ENCODE measurements at places on chromosomes 3 and 15.
A peak's percentile ranks its signal among the peaks of the same experiment; 100 is the strongest.

DNA sequence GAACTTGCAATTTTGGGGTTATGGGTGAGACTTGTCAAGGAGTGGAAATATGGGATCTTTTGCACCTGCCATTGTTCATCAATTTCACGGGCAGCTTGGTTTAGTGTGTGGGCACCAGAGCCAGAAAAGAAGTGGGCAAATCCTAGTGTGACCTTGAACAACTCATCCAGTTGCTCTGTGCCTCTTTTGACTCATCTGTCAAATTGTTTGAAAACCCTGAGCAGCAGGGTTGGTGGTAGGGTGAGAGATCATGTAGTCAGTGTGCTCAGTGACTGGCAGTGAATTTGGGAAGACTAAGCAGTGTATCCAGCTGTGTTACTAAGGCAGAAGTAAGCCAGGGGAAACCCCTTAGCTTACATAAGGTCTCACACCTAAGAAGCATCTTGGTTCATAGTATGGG lies 293.0 kb upstream of the TRIM42 start:
- no peak for DNase-seq

- no peak for DNase-seq
Observed at GRCh38 chr3:157810924-157811718, 295.1 kb downstream of the SHOX2 start.

- no peak for DNase-seq
Observed at GRCh38 chr15:69668039-69668705, 215.6 kb downstream of the RPLP1 start.

- DNase-seq, result no peak
Observed at GRCh38 chr3:150158943-150159625, 188.4 kb upstream of the PFN2 start.

GRCh38 chr3:126540951-126541627 lies 17.1 kb downstream of the CHST13 start:
- DNase-seq, result no peak

DNA sequence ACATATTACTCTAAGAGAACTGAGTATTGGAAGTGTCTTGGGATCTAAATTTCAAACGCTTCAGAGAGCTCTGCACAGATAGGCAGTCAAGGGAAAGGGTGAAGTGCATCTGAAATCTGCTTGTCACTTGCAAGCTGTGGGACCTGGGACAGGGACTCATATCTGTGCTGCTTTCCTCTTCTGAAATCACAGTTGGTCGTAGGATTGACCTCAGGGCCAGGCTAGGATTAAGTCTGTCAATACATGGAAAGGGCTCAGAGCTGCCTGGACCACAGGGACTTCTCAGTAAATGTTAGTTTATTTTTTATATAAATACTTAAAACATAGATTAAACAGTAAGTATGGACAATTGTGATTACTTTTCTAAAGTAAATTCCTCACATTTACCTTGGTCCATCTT lies 74.7 kb upstream of the CMTM7 start:
- no peak for DNase-seq

GRCh38 chr3:179234199-179234598 lies 16.7 kb downstream of the KCNMB3 start:
- no peak for DNase-seq

GRCh38 chr3:187369089-187369447 lies 883 bp downstream of the RTP4 start:
- no peak for DNase-seq

GRCh38 chr15:61159901-61160300 lies 69.2 kb downstream of the RORA start:
- DNase-seq, result no peak

DNA sequence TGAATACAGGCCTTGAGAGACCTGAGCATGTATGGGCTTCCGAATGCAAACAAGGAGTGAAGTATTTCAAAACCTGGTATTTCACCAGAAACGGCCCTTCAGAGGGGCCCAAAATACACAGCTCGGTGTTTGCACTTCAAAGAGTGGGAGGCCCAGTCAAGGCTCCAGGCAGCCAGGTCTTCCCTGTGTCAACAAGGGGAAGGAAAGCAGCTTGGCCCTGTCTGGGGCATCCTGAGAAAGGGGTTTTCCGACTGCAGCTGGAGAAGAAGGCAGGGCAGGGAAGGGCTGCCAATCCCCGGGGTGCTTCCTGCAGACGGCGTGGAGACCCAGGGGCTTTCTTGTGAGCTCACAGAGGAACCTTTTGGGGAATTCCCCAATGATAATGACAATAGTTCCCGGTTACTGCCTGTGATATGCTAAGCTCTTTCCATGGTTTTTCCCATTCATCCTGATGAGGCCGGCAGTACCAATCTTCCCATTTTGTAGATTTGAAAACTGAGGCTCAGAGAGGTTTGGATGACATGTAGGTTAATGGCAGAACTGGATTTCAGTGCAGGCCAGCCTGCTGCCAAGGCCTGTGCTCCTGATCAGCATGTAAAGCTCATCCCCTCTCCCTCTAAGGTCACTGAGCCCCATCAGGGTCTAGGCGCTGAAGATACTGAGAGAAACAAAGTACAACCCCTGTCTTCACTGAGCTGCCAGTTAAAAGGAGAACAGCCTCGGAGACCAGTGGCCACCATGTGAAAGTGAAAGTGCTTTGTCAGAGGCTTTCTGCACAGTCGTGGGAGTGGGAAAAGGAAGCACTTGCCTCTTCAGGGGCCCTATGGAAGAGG lies 43.0 kb upstream of the TLE3 start:
- DNase-seq, result peak; percentile 5

DNA sequence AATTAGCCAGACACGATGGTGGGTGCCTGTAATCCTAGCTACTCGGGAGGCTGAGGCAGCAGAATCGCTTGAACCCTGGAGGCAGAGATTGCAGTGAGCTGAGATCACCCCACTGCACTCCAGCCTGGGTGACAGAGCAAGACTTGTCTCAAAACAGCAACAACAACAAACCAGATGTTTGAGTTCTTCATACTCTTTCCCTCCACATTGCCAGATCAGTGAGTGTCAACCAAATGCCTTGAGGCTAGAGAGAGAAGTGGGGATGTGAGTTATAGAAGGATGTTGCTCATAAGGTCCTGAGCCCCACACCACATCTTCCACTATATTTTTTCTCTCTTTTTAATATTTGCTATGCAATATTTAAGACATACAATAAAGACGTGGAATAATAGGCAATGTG lies 19.8 kb downstream of the MAPKBP1 start:
- DNase-seq, result no peak

GRCh38 chr3:143538577-143538981 lies 309.7 kb downstream of the SLC9A9 start:
- no peak for DNase-seq

DNA sequence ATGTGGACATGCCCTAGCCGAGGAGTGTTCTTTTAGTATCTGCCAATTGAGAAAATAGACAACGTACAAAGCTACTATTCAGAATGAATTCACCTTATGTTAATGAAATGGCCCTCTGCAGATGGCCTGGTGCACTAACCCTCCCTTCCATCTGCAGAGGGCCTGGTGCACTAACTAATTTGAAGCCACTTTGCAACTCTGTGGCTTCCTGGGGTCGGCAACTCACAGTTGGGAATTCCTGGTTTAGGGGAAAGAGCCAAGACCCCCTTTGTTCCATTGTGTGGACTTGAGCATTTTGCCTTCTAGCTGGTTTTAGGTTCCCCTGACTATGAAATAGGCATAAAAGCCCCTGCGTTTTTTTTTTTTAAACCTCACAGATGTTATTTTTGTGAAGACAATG lies 204.3 kb upstream of the UBE3A start:
- DNase-seq, result no peak

GRCh38 chr3:24530471-24530870 lies 35.8 kb upstream of the THRB start:
- no peak for DNase-seq

GRCh38 chr3:44198284-44199269 lies 43.1 kb upstream of the TOPAZ1 start:
- DNase-seq, result peak; percentile 62

DNA sequence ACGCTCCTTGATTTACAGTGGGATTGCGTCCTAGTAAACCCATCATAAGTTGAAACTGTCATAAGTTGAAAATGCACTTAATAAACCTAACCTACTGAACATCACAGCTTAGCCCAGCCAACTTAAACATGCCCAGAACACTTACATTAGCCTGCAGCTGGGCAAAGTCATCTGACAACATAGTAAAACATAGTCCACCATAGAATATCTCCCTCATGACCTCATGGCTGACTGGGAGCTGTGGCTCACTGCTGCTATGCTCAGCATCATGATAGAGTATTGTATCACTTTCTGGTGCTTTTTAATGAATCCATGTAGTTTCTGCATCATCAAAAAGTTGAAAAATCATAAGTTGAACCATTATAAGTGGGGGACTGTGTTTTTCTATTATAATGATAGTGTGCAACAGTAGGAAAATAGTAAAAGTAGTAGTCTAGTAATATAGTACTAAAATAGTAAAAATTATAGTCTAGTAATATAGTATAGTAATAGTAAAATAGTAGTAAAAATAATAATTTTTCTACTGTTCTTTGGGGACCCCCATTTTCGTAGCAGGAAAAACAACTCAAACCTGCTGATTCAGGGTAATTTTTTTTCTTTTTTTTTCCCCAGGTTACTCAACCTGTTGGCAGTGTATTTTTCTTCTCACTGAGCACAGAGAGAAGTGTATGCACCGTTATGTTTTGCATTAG lies 233.5 kb downstream of the MYRIP start:
- DNase-seq, result no peak

DNA sequence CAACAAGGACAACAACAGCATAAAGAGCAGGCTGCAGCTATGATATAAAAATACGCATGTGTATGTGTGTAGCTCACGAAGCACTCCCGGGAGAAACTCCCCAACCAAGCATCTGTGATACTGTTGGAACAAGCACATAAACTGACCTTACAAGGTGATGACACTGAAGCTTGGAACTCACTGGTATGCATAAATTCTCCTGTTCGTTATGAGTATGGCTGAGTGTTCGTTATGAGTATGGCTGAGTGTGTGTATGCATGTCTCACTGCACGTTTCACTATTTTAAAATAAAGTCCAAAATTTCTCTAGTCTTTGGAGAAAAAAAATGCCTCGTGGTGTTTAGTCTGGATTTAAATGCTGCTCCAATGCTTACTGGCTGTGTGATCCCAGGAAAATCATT lies 256.8 kb downstream of the RORA start:
- no peak for DNase-seq

DNA sequence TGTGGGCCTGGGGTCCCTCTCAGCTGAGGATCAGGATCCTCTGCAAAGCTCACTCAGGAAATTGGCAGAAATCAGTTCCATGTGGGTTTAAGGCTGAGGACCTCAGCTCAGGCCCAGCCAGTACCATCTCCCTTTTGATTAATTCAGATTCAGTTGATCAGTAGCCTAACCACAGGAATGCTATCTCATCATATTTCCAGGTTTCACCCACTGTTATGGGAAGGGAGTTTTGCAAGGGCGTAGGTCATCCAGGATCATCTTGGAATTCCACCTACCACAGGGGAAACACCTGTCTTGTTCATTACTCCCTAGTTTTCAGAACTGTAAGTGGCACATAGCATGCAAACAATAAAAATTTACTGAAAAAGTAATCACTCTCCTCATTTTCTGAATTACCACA lies 399.5 kb upstream of the CNTN3 start:
- no peak for DNase-seq

DNA sequence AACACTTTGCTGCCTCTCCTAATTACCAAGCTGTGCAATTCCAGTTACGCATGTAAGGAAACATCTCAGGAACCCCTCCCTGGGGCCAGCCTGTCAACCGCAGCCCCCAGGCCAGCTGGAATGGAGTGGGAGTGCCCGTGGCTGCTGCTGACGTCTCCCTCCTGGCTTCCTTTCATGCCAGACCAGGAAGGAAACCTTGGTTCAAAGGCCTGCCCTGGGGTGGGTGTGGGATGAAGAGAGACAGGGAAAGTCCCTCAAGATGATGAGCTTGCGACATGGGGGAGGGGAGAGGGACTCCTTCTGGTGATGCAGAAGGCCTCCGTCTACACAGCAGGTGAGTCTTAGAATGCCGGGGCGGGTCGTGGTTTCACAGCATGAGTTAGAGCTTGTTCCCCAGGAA lies 11.4 kb upstream of the CYP11A1 start:
- DNase-seq, result peak; percentile 62

- DNase-seq, result no peak
Observed at GRCh38 chr3:138078096-138078495, 37.3 kb downstream of the DZIP1L start.

Measured in stimulated activated CD4-positive, alpha-beta T cell treated with anti-CD3 and anti-CD28 coated beads, Interleukin-1b, Interleukin-23, amount 100 ng/mL, for 4 hours (primary cell).